Hepatocyte (in vitro differentiated cells): ENCODE measurements at places on chromosomes 6 and 20. TPM values are rescaled to one million over a fixed set of nuclear protein-coding genes. Genes with fewer than 3 reads are reported as not detected.

The GJE1 gene
- polyA plus RNA-seq = not detected in 2 replicates

The FRK gene
- 2.5 and 2.7 TPM in 2 replicates for polyA plus RNA-seq

The SPO11 gene
- polyA plus RNA-seq = not detected in 2 replicates

The PXT1 gene
- polyA plus RNA-seq = not detected in 2 replicates

The DACT2 gene
- 7.4 and 8.8 TPM in 2 replicates for polyA plus RNA-seq

The DEFB132 gene
- polyA plus RNA-seq = not detected in 2 replicates

The ANGPT4 gene
- polyA plus RNA-seq = not detected in 2 replicates

The DNMT3B gene
- polyA plus RNA-seq = 5.2 and 5.3 TPM in 2 replicates

The RALGAPA2 gene
- polyA plus RNA-seq = 14.8 and 16.8 TPM in 2 replicates

The SSTR4 gene
- 0.60 TPM in 1 of 2 replicates, not detected in the other for polyA plus RNA-seq

The LHFPL5 gene
- polyA plus RNA-seq = 0.10 TPM in 1 of 2 replicates, not detected in the other

The OXT gene
- 3.4 and 4.3 TPM in 2 replicates for polyA plus RNA-seq

The PDCD2 gene
- 64.0 and 65.2 TPM in 2 replicates for polyA plus RNA-seq

The ATP6V1G2 gene
- polyA plus RNA-seq = 0.73 TPM in 1 of 2 replicates, not detected in the other

The IL20RA gene
- 0.52 TPM in 1 of 2 replicates, not detected in the other for polyA plus RNA-seq

The CTSZ gene
- polyA plus RNA-seq = 5.0 and 7.1 TPM in 2 replicates

The E2F3 gene
- 5.5 and 8.4 TPM in 2 replicates for polyA plus RNA-seq

The MLN gene
- polyA plus RNA-seq = 0.86 and 1.1 TPM in 2 replicates

The IRAK1BP1 gene
- polyA plus RNA-seq = 1.9 and 2.7 TPM in 2 replicates

The ATAT1 gene
- polyA plus RNA-seq = 18.3 and 19.7 TPM in 2 replicates

The CGA gene
- 5.4 and 21.5 TPM in 2 replicates for polyA plus RNA-seq

The SLC22A2 gene
- polyA plus RNA-seq = 0.57 and 1.5 TPM in 2 replicates

The DYNLT2 gene
- polyA plus RNA-seq = 3.1 and 4.2 TPM in 2 replicates

The FABP7 gene
- 0.96 TPM in 1 of 2 replicates, not detected in the other for polyA plus RNA-seq

The RBPJL gene
- not detected in 2 replicates for polyA plus RNA-seq

The KCNB1 gene
- polyA plus RNA-seq = 1.0 and 1.5 TPM in 2 replicates

The GLP1R gene
- not detected in 2 replicates for polyA plus RNA-seq

The PRDM13 gene
- polyA plus RNA-seq = not detected in 2 replicates

The TNFRSF6B gene
- polyA plus RNA-seq = 4.2 and 5.1 TPM in 2 replicates

The FAM184A gene
- 4.8 and 5.6 TPM in 2 replicates for polyA plus RNA-seq

The TMEM244 gene
- not detected in 2 replicates for polyA plus RNA-seq

The SLC22A16 gene
- not detected in 2 replicates for polyA plus RNA-seq

The HLA-DOA gene
- polyA plus RNA-seq = 0.79 and 0.83 TPM in 2 replicates

The SPTLC3 gene
- 30.9 and 36.3 TPM in 2 replicates for polyA plus RNA-seq

The MYBL2 gene
- 13.8 and 19.4 TPM in 2 replicates for polyA plus RNA-seq

The FGD2 gene
- polyA plus RNA-seq = 3.7 and 5.2 TPM in 2 replicates

The ETV7 gene
- polyA plus RNA-seq = 0.60 and 1.2 TPM in 2 replicates

The HLA-F gene
- polyA plus RNA-seq = 7.6 and 10.9 TPM in 2 replicates

The SLC22A3 gene
- polyA plus RNA-seq = 29.6 and 34.9 TPM in 2 replicates

The TRAPPC3L gene
- polyA plus RNA-seq = 1.2 TPM in 1 of 2 replicates, not detected in the other

The FAM83C gene
- 0.10 TPM in 1 of 2 replicates, not detected in the other for polyA plus RNA-seq
